Renal pelvis (tissue), 12 donors: ENCODE measurements at places on chromosomes 3 and 15. TPM values are rescaled to one million over a fixed set of nuclear protein-coding genes. Genes with fewer than 3 reads are reported as not detected.
A peak's percentile ranks its signal among the peaks of the same experiment; 100 is the strongest.

DNA sequence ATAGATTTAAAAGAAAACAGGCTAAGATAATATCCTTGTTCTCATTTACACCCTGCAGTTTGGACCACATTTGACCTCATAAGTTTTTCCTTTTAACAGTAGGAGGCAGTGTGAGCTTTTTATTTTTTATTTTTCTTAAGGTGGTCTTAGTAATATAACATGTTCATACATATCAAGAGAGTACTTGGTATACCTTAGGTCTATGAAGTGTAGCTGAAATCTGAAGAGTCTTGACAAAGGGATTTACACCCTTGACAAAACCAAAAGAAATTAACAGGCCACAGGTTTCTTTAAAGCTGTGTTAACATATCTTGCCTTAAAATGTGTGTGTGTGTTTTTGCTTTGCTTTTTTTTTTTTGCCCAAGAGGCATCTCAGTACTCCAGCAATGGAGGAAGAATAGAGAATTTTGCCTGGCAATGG, 3.2 kb downstream of the RAP2B start:
- DNase-seq = peak; percentile 8

GRCh38 chr3:44439499-44440295, 37.8 kb downstream of the ZNF445 start:
- peak; percentile 34 for DNase-seq

- DNase-seq = no peak
These were observed 15.7 kb downstream of the KLHL6 start for GRCh38 chr3:183539811-183540210.

DNA sequence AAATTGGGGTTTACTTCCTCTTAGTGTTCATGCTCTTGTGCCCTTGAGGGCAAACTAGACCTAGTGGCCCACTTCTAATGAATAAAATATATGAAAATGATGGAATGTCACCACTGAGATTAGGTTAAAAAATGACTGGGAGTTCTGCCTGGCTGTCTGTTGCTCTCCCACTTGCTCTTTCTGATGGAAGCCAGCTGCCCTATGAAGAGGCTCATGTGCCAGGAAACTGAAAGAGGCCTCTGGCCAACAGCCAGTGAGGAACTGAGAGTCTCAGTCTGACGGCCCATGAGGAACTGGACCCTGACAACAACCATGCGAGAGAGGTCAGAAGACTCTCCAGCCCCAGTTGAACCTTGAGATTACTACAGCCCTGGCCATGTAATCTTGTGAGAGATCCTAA, 107.1 kb upstream of the FHIT start:
- DNase-seq = peak; percentile 73

- no peak for DNase-seq
These were observed 116.1 kb upstream of the PLXND1 start for GRCh38 chr3:129722527-129722926.

DNA sequence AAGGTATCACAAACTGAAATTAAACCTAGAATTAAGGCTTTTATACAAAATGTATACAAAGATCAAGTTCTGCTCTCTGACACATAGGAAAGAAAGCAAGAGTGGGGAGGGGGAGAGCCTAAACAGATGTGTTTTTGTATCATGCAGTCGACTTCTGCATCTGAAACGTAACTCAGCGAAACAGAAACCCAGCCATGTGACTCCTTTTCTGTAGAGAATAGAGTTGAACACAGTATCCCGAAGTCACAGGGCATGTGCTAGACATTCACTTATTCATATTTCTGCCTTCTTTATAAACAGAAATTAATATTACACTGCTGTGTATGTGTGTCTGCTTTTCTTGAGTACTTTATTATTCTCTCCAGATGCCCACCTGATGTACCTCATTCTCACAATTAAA, 121.0 kb downstream of the PDZRN3 start:
- no peak for DNase-seq

Gene SLC28A1
- 10.7 TPM for polyA plus RNA-seq

Gene GATM
- 232 TPM for polyA plus RNA-seq

Gene CHRNA5
- 7.8 TPM for polyA plus RNA-seq
